ENCODE measurements at places on chromosomes 1 and 21.
A peak's percentile ranks its signal among the peaks of the same experiment; 100 is the strongest.

DNA sequence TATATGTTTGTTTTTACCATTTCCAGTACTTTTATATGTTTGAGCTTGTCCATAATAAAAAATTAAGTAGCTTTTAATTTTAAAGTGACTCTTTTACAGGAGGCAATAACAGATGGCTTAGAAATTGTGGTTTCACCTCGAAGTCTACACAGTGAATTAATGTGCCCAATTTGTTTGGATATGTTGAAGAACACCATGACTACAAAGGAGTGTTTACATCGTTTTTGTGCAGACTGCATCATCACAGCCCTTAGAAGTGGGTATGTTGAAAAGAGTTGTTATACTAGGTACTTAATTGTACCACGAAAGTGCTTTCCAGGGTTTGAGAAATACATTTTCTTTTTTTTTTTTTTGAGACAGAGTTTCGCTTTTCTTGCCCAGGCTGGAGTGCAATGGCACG, 46.1 kb downstream of the RNF2 start:
- DNase-seq: no peak

DNA sequence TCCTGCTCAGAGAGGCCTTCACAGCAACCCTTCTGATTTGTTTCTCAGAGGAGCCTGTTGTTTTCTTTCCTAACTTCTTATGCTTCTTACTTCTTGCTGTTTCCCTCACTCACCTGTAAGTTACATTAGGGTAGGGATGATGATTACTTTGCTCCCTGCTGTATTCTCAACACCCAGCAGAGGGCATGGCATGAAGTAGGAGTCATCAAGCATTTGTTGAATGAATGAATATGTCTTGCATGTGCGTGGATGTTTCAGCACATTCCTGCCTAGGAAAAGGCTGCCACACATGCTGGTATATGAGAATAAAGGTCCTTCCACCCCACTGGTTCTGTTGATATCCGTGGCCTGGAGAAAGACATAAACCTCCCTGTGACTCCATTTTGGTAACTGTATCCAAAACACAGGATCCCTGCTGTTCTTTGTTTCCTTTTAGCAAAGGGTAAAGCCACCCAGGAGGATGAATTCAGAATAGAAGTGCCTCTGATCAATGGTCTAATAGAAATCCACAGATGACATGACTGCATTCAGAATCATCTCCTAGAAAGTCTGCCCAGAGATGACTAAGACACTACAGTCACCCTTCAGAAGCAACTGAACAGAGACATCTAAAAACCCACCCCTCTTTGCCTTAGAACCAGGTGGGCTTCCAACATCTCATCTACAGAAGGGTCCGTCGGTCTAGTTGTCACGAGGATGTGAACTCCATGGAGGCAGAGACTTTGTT, 168.8 kb downstream of the ZSCAN20 start:
- peak; percentile 2 for DNase-seq

DNA sequence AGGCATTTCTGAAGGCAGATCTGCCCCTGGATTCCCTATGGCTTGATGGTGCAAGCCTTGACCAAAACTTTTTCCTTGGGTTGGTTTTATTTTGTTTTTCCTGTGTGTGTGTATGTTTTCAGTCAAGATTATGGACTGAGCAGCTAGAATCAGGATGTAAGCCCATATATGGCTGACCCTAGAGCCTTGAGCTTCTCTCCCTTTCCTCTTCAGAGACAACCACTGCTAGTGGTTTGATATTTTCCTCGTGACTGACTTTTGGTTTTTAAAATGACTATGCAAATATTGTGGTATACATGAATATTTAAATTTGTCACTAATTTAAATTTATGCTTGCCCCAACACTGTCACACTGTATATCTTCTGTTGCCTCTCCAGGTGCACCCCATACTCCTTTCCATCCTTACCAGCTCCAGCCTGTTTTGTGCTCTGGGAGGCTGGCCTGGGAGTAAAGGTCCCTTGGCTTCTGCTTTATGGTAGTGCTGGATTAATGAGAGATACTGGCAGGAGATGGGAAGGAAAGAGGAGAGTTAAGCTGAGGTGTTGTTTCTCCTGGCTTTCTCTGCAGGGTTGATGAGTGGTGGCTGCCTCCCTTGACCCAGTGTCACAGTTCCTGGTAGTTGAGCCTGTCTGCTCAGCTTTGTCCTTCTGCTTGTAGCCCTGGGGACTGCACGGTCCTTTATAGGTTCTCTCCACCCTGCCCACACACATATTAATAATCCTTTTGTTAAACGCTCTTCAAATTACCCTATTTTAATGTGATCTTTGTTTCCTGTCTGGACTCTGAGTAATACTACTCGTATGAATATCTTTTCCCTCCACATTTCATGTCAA, 44.4 kb downstream of the RWDD3 start:
- DNase-seq: no peak

DNA sequence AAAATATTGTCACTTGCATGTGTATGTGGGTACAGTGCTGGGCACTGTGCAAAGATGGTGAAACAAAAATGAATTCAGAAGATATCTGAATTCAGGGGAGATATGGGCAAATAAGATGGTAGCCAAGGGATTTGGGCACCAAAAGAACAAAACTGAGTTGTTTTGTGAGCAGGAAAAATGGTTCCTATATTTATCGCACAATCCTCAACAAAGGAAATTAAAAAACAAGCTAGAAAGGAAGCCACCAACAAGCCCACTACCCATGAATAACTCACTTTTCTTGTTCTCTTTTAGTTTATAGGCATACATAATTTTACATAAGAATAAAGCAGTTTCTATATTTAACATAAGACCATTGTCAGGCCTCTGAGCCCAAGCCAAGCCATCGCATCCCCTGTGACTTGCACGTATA, 40.7 kb upstream of the VASH2 start:
- DNase-seq: no peak

DNA sequence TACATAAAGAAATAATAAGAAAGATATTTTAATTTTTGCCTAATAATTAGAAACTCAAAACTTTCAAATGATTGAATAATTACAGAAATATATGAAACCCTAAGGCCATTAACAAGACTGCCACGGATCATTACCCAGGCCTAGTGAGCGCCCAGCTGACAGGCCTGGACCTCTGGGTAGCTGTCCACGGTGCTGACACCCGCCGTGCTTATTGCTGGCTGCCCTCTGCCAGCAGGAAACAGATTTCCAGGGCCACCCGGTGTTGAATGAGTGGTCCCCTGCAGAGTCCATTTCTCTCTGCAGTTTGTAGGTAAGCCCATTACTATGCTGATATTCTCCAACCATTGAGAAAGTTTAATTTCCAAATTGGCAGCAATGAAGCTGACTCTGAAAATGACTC, 254.4 kb upstream of the GJB5 start:
- DNase-seq: no peak

GRCh38 chr1:168180148-168180524, 1.4 kb downstream of the TIPRL start:
- DNase-seq: peak; percentile 8

DNA sequence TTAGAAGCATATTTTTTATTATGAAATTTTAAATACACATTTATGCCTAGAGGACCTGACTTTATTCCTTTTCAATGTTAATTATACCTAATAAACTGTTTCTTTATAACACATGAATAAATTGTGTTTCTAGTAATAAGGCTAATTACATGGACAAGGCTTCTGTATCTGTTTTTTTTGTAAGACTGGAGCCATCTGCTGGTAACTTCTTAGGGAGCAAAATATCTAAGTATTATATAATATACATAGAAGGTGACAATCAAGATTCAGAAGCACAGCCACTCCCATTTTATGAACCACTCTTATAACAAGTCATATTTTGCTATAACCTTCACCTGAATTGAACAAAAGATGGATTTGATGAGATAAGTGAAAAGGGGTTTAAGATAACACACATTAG, 84.2 kb downstream of the LBR start:
- DNase-seq: no peak

- peak; percentile 38 for DNase-seq
These were observed 96.9 kb downstream of the PAPPA2 start for GRCh38 chr1:176559878-176560277.

DNA sequence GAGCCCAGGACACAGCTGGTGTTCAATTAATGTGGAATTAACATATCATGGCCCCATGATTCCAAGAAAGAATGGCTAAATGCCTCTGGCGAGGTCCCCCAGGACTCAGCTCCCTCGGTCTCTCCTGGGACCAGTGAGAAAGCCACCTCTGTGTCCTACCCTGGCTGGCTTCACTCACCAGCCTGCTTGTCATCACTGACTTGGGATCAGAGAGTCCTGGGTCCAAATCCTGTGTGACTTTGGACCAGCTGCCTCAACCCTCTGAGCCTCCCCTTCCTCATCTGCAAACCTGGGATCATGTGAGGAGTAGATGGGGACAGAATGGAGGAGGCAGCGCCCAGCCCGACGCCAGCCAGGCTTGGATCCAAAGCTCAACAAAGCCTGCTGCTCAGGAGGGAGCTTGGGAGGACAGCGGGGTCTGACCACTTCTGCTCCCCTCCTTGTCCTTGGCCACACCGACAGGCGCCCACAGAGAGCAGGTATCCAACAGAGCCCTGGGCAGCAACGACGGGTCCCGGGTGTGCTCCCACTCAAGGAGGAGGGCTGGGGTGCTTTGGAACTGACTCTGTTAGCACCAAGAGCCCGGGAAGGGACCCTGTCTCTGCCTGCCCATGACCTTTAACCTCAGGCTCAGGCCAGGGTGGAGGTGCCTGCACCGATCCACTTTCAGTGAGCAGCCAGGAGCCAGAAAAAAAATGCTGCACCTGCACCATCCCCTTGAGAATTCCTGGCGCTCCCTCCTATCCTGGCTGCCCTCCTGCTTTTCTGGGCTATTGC, 3.2 kb downstream of the SH2D5 start:
- no peak for DNase-seq

GRCh38 chr1:238606896-238607295, 716.2 kb upstream of the ZP4 start:
- peak; percentile 3 for DNase-seq

GRCh38 chr1:29831500-29832117, 595.3 kb downstream of the PTPRU start:
- DNase-seq: no peak

GRCh38 chr1:100164702-100165101, 13.4 kb downstream of the LRRC39 start:
- no peak for DNase-seq

GRCh38 chr1:1875932-1876331, 15.0 kb downstream of the GNB1 start:
- peak; percentile 77 for DNase-seq

DNA sequence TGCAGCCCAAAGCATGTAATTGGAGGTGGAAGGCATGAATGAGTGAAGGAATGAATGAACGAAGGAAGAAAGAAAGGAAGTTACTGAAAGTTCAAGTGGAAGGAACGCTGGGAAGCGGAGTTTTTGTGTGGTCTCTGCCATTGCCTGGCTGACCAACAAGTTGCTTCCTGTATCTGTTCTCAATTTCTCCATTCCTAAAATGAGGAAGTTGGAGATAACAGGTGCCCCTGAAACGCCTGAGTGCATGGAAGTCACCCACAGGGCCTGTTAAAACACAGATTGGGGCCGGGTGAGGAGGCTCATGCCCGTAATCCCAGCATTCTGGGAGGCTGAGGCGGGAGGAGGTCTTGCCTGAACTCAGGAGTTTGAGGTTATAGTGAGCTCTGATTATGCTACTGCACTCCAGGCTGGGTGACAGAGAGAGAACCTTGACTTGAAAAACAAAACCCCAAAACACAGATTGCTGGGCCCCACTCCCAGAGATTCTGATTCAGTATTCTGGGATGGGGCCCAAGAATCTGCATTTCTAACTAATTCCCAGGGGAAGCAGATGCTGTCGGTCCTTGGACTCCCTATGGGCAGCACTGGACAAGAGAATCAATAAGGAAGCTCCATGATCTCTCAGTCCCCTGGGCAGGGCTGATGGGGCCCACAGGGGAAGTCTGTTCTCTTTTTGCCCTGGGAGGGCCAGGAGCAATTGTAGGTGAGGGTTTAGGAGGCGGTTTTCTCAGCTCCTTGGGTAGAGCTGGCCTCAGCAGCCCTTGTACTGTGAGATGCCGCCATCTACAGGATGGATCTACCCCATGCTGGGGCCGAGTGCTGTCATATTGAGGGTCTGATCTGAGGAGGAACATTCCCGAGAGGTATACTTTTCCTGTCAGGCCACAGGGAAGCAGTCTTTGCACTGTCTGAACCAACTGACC, 3.3 kb upstream of the CNR2 start:
- peak; percentile 67 for DNase-seq

- DNase-seq: no peak
These were observed 233.3 kb upstream of the C1orf174 start for GRCh38 chr1:4133297-4133938.

GRCh38 chr1:232880354-232880753, 70.1 kb upstream of the NTPCR start:
- no peak for DNase-seq

DNA sequence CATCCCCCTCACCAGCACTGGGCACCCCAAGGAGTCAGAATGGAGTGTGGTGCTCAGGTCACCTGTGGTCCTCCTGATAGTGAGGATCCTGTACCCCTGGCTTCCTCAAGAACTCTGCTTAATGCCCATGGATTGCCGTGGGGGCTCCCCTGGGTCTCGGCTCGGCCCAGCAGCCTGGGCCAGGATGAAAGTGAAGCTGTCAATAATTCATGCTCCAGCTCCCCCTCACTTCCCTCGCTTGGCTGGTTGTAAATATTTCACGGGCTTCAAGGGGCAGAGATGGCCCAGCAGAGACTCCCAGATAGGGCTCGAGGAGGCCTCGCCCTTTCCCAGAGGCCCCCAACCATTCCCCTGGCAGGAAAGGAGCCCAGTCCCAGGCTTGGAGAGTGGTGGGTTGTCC, 42.6 kb upstream of the KCNA10 start:
- DNase-seq: no peak

GRCh38 chr1:78079580-78079979, 33.8 kb downstream of the GIPC2 start:
- no peak for DNase-seq

DNA sequence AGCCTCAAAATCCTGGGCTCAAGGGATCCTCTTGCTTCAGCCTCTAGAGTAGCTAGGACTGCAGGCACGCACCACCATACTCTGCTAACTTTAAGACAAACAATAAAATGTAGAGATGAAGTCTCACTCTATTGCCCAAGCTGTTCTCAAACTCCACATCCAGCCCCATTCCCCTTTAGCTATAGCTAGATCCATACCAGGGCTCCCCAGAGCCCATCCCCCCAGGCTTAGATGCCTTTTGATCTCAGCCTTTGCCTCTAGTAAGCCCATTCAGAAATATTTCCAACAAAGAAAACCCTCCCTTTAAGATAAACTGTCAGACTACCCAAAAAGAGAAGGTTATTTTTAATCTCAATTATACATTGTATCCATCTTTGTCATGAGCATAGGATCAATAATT, 325.4 kb downstream of the CHRM3 start:
- DNase-seq: no peak
